Left renal cortex interstitium (tissue), 4 donors: ENCODE measurements at places on chromosomes 4 and X.

DNA sequence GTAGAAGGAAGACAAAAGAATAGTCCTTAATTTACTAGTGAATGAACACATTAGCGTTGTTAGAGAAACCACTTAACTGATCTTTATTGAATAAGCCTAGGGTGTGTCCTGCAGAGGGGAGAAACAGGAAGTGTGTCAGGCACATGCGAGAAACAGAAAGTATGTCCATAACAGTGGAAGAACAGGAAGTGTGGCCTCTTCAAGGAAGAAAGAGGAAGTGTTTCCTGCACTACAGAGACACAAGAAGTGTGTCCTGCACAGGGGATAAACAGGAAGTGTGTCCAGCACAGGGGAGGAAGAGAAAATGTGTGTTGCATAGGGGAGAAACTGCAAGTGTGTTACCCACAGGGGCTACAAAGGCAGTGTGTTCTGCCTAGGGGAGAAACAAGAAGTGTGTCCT lies 539.6 kb upstream of the PRKX start:
- DNase-seq = no peak

DNA sequence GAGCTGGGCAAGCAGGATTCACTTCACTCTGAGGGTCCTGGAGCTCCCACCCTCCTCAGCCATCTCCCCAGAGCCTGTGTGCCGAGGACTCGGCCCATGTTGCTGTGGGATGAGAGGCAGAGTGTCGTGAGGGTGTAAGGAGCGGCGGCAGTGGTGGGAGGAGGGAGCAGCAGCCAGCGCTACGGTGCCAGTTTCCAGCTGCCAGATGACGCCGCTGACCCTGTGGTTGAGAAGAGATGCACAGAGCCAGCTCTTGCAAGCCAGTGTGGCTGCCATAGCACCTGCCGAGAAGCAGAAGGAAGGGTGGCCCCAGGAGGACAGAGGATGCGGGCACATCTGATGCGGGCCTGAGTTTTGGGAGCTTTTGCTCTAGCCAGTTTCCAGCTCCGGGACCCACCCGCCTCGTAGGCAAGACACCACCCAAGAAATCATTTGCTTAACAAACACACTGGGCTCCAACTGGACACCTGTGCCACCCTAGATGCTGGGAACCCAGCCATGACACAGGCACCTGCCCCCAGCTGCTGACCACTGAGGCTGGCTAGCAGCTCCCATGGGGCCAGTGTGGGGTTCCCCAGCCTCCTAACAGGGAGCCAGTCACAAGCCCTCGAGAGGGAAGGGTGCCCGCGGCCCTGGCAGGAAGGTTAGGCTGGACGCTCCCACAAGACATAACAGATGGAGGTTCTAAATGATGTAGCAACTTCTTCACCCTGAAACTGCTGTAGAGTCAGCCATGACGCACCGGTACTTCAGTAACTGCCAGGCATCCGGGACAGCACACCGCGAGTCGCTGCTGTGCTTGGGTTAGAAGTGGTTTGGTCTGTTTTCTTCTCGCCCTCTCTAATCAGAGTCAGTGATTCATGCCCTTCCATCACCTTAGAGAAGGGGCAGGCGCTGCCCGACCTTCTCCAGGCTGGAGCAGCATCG lies 8.9 kb downstream of the MSANTD1 start:
- DNase-seq = no peak

GRCh38 chr4:650951-651883 lies 22.9 kb downstream of the ATP5ME start:
- DNase-seq = no peak

- no peak for DNase-seq
These were observed 679.3 kb downstream of the FAT4 start for GRCh38 chr4:125994024-125994423.

DNA sequence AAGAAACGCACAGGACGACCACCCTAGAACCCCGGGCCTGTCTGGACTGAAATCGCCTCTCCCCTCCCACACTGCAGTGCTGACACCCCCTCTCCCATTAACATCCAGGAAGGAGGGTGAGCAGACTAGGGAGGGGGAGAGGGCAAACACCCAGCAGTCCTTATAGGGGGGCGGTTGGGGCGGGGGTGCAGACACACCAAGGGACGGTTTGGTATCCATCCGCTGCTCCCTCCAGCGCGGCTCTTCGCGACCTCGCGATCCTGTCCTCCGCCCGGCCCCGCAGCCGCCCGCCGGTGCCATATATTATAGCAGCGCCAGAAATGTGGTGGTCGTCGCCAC lies 411 bp upstream of the GPRASP1 start:
- DNase-seq = no peak

DNA sequence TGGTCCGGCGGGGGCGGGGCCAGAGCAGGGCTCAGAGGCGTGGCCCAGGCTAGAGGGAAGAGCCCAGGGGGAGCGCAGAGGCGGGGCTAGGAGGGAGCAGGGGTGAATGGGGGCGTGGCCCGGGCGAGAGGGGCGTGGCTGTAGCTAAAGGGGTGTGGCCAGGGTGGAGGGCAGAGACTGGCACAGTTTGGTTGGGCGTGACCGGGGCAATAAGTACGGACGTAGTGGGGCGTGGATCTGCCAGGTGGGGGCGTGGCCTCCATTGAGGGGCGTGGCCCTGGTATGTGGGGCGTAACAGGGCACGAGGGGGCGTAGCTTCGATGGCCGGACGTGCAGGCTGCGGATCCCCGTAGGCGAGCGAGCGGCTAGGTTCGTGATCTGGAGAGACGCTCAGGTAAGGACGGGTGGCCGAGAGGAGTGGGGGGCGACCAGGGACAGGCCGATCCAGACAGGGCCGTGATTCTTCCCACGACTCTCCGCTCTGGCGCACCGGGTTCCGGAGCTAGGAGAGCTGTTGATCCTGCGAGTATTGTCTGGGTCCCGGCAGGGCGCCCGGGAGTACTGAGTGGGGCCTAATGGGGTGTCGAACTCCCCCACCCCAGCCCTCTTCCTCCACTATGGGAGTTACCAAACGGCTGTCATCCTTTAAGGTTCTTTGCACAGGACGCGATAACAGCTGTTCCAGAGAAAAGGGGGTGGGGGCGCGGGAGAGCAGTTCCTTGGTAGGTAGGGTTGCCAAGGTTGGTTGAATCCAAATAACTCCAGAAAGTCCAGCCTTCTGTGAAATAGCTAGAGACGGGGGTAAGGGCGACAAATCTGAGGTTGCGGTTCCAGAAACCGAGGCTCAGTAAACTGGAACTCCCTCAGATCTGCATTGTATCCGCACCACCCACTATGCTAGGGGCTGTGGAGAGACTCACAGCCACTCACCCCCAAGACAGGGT lies at the start of gene CA5B:
Gene CA5B, plus strand, starts transcription at position 312 of the 944 bp plus-strand sequence. CDS start 11,754 bp downstream, outside the sequence.
- DNase-seq = no peak

GRCh38 chr4:13533670-13534343 lies 10.5 kb downstream of the NKX3-2 start:
- DNase-seq = no peak

- DNase-seq = no peak
These were observed 161.8 kb downstream of the FNIP2 start for GRCh38 chr4:158930639-158930972.

GRCh38 chr4:13678186-13678924 lies 50.8 kb upstream of the BOD1L1 start:
- DNase-seq = no peak

DNA sequence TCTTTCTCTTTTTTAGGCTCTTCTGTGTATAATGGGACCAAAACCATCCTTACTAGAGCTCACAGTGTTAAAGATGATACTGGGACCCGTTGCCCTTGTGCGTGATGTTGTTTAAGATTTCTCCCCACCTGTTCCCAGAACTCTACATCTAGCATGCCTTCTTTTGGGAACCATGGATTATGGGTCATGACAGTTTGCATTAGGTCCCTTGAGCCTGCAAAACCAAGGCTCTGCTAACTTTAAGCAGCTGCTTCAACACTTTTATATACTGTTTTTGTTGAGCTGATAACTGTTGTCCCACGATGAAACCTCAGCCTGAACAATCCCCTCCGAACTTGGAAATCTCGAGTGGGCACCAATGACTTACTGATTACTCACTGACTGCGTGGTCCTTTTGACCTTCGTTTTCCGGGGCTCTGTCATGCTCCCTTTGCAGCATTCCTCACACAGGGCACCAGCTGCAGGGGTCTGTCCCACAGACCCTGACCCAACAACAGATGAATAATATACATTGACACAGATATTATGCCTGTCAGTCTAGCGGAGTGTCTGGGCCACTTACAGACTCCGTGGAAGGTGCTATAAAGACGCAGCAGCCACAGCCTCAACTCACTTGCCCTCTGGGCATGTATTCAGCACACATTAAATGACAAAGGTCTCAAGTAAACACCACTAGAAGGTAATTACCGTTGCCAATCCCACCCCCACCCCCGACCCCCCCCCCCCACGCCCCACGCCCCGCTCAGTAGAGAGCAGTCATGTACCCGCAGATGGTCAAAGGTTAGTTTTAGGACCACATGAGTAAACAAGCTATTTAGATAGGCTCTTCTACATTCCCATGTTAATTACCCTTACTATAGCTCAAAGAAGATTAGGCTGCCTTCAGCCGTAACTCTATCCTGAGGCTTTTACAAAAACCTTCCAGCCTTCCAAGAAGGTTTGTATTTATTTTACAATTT lies 162.0 kb upstream of the WDFY3 start:
- no peak for DNase-seq

- DNase-seq = no peak
These were observed 4.1 kb upstream of the SCRG1 start for GRCh38 chr4:173403051-173403450.

DNA sequence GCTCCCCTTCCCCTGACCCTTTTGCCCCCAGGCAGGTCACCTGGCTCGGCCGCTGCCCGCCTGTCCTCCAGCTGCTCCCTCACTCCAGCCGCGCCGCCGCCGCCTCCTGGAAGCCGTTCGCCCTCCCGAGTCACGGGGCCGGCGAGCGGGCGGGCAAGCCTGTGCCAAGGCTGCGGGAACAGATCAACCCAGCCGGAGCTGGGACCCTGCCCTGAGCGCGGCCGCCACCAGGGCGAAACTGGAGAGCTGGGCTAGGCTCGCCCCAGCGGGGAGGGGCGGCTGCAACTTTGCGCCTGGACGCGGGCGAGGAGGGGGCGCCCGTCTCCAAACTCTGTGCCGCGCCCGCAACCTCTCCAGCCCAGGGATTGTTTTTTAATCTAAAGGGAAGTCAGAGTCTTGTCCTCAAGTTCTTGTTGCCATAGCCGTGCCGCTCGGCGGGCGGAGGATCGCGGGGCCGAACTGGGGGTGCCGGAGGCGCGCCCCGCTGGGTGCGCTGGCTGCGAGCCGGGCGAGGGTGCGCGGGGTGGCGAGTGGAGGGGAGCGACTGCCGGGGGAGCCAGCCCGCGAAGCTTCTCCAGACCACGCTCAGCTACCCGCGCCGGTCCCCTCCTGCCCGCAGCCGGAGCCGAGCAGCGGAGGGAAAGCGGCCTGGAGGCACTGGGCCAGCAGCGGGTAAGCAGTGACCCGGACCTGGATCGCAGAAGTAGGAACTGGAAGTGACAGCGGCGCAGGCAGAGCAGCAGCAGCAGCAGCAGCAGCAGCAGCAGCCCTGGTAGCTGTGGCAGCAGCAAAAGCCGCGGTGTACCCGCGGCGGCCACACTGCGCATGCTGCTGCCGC lies 13.4 kb downstream of the ARHGEF6 start:
- DNase-seq = peak; percentile 34

GRCh38 chrX:152725409-152725808 lies 8.1 kb downstream of the CSAG1 start:
- DNase-seq = no peak

GRCh38 chrX:113929004-113929403 lies 654.9 kb upstream of the HTR2C start:
- no peak for DNase-seq

DNA sequence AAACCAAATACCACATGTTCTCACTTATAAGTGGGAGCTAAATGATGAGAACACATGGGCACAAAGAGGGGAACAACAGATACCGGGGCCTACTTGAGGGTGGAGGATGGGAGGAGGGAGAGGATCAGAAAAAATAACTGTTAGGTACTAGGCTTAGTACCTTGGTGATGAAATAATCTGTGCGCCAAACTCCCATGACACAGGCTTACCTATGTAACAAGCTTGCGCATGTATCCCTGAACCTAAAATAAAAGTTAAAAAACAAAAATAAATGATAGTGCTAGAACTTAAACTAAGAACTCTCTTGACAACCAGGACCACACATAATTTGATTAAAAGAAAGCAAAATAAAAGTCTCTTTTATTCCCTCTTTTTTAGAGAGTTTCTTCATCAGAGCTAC lies 150.6 kb downstream of the CHIC2 start:
- no peak for DNase-seq

- DNase-seq = no peak
These were observed 230.1 kb upstream of the ARSJ start for GRCh38 chr4:114209584-114209983.

DNA sequence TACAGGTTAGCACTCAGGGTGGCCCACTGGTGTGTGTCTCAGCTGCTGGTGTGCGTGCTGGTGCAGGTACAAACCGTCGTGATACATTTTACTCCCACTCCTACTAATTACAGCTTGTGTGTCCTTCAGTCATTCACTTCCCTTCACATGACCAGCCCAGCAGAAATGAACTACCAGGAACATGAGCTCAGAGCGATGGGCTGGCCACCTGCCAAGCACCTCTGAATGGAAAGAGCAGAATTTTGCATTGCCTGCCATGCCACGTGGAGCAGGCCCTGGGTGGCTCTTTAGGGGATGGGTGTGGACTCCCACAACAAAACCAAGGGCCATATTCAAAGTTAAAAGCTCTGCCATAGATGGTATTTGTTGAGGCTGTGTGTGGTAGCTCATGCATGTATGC lies 58.9 kb upstream of the PGM2 start:
- peak; percentile 40 for DNase-seq

GRCh38 chrX:151970661-151971060 lies 3.8 kb downstream of the GABRE start:
- DNase-seq = no peak

GRCh38 chr4:101807351-101807750 lies 16.8 kb downstream of the BANK1 start:
- no peak for DNase-seq
